ENCODE measurements at places on chromosomes 3 and 15. TPM values are rescaled to one million over a fixed set of nuclear protein-coding genes. Genes with fewer than 3 reads are reported as not detected.

- ATAC-seq, result no peak
Observed at GRCh38 chr15:78414621-78415250, 23.3 kb upstream of the IREB2 start.

The RBM15B gene
- total RNA-seq, result 25.1 TPM

- ATAC-seq, result no peak
Observed at GRCh38 chr3:195171093-195171873, 99.7 kb downstream of the XXYLT1 start.

The SI gene
- total RNA-seq, result not detected

The CX3CR1 gene
- 0.84 TPM for total RNA-seq

The ZNF662 gene
- total RNA-seq, result 3.8 TPM

GRCh38 chr3:22980346-22980745 is 222.8 kb upstream of the UBE2E2 start:
- ATAC-seq, result no peak

DNA sequence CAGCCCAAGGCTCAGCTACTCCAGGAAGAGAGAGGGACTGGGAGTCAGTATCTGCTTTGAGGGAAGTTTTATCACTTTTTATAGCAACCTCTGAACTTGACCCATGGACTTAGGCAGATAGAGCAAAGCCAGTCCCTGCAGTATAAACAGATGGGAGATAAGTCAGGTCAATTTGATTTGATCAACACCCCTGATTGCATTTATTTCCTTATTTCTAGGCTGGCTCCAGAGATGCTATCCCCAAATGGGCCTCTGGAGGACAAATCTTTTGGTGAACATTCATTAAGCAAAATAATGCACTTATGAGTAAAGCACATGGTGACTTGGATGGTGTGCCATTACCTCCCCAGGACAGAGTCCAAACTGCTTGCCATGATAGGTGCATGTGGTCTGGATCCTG is 8.9 kb upstream of the IDH3A start:
- ATAC-seq, result no peak

DNA sequence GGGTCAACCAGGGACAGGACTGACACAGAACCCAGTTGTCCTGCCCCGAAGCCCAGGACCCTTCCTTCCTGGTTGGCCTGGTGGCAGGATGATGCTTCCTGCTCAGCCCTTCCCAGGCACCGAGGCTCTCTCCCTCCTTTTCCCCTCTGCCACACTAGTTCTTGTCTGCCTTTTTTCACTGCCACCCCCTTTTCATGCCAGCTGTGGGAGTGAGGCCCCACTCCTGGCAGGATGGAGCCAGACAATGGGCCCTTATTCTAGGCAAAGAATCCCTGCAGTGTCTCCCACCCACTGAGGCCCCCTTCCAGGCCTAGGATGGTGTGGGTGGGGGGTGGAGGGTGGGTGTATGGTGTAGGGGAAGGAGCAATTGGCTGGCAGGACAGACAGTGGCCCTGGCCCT is 1.1 kb upstream of the SCAMP5 start:
- no peak for ATAC-seq

The SLC30A4 gene
- 7.4 TPM for total RNA-seq

DNA sequence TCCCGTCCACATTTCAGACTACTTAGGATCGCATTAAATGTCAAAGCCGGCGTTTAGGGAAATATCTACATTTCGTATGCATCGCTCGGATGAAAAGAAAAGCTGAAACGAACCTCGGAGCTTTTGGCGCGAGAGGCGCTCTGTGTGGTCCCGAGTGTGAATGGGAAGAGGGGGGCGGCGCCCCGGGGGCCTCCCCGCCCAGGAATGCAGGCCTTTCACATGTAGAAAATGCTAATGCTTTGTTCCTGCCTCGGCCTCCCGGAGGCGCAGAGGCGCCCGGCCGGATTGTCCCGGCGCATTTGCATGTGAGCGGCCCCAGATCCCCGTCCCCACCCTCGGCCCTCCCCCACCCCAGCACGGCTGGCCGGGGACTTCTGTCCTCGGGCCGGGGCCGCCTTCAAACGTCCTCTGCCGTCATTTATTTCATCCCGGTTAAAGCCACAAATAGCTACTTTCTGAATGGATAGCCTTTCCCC is 37.0 kb upstream of the TRIM71 start:
- peak; percentile 19 for ATAC-seq

The FSIP1 gene
- total RNA-seq, result 0.28 TPM

The SLC12A1 gene
- total RNA-seq, result not detected

DNA sequence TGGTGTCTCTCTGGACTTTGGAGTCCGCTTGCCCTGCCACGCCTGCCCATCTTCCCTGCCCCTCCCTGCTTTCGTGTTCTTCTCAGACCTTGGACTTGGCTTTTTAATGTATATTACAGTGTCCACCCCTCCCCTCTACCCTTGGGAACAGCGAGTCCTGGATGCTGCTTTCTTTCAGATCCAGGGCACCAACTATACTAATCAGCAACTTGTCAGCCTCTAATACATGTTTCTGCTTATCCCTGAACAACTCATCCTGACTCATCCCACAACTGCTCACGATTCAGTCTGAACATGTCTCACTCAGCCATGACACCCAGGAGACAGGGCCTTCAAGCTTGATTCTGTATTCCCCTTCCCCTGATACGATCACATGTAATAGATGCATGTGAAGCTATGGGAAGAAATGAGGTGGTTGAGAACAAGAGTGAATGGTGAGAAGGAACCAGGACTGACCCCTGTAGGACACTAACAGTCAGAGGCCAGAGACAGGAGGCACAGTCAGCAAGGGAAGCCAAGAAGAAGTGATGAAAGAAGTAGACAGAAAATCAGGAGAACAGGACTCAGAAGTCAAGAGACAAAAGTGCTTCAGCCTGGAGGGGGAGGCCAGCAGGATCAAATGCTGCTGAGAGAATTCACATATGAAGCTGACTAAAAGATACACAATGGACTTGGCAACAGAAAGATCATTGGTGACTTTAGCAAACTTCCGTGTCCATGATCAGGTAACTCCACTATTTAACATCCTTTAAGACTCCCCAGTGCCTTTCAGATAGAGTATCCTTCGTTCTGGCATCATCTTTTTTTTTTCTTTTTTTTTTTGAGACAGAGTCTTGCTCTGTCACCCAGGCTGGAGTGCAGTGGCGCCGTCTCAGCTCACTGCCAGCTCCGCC is 35.4 kb downstream of the BCL2L10 start:
- ATAC-seq, result peak; percentile 94

DNA sequence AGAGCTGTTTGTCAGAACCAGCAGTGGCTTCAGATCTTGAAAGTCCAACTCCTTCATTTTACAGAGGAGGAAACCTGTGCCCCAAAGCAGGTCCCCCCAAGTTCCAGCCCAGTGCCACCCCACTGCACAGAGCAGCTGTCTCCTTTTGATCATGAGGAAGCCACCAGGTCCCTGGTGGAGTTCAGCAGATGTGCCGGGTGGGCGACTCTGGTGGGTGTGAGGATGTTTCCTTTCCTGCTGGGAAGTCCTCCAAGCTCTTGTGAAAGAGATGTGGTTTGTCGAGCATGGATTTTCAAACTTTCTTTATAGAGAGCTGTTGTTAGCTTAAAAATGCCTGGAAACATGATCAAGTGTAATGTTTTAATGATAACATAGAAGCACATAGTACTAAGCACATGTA is 52.0 kb downstream of the SMAD3 start:
- ATAC-seq, result no peak

GRCh38 chr3:58800940-58801339 is 134.4 kb upstream of the FAM3D start:
- no peak for ATAC-seq

DNA sequence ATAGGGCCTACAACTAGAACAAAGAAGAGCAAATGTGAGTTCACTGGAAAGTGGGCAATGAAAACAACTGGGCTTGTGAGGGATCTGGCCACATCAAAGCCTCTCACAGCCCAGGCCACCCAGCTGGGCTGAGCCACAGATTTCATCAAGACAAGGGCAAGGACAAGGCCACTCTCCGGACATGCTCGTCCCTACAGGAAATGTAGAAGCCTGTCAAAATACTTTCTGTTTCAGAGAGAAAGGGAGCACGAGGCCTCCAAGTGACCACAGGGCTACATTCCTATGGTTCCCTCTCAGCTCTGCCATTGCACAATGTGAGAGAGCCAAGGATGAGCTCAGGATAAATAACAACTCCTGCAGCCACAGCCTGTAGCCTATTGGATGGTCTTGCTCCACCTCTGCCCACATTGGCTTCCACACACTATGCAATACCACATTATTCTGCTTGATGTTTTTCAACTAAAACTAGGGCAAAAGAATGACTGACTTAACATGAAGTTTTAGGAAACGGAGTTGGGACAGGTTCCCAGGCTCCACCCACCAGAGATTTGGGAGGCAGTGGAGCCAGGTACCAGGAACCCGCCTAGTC is 12.1 kb downstream of the TBC1D2B start:
- peak; percentile 63 for ATAC-seq

- no peak for ATAC-seq
Observed at GRCh38 chr3:152977366-152977765, 142.4 kb downstream of the P2RY1 start.

DNA sequence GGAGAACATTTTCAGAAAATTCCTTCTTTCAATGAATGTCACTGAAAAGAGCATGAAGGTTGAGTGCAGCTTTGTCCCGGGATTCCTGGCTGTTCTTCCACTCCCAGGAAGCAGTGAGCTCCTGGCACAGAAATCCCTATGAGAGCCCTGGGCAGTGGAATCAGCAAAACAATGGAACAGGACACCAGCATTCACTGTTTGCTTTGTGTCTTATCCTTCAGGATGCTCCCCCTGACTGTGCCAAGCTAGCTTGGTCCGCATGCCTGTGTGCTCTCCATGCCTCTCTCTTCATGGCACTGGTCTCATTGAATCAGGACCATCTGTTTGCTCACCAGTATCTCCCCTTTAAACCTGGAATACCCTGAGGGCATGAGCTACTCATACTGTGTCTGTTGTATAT is 102.0 kb upstream of the GADL1 start:
- ATAC-seq, result no peak

- peak; percentile 86 for ATAC-seq
Observed at GRCh38 chr3:157499342-157499963, 3.8 kb downstream of the VEPH1 start.

DNA sequence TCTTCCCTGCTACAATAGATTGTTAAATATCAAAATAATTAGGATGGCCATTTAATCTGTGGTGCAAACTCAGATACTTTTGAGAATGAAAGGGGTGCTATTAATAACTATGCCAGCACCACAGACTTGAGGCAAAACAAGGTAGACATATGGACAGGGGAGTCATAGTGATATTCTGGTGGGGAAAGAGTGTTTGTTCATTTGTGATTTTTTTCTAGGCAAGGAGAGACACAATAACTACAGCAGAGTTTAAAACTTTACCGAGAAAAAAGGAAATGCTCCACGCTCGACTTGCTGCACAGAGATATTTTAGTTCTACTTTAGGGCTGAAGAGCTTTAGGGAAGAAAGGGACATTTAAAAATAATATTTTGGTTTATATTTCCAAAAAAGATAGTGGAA is 611.2 kb upstream of the GRM7 start:
- no peak for ATAC-seq

GRCh38 chr3:151863611-151864010 is 9.8 kb upstream of the SUCNR1 start:
- no peak for ATAC-seq

The TNFSF10 gene
- total RNA-seq, result 40.2 TPM

GRCh38 chr3:140013220-140013619 is 78.2 kb downstream of the CLSTN2 start:
- ATAC-seq, result no peak

- ATAC-seq, result no peak
Observed at GRCh38 chr15:27771892-27772291, 327.2 kb downstream of the OCA2 start.

DNA sequence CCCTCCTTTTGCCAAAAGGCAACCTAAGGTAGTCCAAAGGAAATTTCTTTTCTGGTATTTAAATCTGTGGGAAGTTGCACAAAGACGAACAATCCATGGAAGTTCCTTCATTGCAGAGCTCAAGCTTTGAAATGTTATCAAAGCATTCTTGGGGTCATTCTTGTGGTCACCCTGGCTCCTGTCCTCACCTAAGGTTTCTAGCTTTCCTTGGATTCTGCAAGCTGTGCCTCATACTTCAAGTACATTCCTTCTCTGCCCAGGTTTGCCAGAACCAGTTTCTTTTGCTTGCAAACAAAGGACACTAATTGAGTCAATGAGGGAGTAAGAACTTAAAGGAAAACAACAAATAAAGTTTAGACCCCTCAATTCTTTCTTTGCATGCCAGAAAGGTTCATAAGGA is 329.8 kb upstream of the PDZRN3 start:
- no peak for ATAC-seq

The ZIC4 gene
- total RNA-seq, result not detected

The SNX22 gene
- total RNA-seq, result 0.28 TPM

GRCh38 chr15:86016750-86017149 is 62.9 kb upstream of the AGBL1 start:
- ATAC-seq, result no peak

The MESP2 gene
- total RNA-seq, result 0.40 TPM

DNA sequence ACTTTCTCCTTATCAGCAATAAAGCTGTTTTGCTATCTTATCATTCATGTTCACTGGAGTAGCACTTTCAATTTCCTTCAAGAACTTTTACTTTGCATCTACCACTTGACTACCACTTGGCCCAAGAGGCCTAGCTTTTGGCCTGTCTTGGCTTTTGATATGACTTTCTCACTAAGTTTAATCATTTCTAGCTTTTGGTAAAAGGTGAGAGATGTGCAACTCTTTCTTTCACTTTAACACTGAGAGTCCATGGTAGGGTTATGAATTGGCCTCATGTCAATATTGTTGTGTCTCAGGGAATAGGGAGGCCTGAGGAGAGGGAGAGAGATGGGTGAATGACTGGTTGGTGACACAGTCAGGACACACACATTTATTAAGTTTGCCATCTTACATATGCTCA is 31.0 kb upstream of the FAM3D start:
- no peak for ATAC-seq

DNA sequence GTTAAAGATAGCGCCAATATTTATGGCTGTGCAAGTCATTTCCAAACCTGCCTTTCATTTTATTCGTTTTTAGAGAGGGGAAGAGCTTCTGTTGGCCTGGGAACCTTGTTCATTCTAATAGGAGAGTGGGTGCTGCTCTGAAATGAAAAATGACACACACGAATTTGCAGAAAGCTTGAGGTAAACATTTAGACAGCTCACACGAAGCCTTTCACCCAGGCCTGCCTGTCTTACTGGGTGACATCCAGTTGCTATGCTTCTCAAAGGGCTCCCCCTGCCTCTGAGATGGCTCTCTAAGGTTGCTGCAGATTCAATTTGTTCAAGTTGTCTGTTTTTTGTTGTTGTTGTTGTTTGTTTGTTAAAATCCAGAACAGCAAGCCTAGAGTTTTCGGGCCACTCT is 18.2 kb downstream of the PEX5L start:
- no peak for ATAC-seq

GRCh38 chr3:141379250-141379966 is 11.1 kb downstream of the ZBTB38 start:
- ATAC-seq, result peak; percentile 16

The LRRC2 gene
- total RNA-seq, result 0.28 TPM
